Forelimb muscle (tissue), 1 donor: ENCODE measurements at places on chromosomes 12 and 14. TPM values are rescaled to one million over a fixed set of nuclear protein-coding genes. Genes with fewer than 3 reads are reported as not detected.

DNA sequence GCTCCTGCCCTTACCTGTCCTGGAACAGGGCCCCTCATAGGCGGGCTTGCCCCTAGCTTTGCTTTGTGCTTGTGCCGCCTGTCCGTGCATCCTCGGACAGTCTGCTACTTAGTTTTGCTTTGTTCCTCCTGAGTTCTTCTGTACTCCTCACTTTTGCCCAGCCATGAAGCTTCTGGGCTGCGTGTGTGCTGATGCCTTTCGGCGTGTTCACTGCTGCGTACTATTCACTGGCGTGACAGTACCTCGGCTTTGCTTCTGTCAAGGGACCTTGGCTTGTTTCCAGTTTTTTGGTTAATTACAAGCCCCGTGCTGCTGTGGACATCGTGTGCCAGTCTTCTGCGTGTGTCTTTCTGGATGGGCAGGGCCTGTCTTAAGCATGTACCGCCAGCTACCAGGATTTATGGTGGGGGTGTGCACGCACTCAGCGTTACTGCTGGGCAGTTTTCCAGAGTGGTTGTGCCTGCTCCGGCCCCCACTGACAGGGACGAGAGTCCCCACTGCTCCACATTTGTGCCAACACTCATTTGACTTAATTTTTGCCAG is 2.5 kb downstream of the PACS2 start:
- DNase-seq = no peak

The NUDT4 gene
- 74.8 TPM for polyA plus RNA-seq

DNA sequence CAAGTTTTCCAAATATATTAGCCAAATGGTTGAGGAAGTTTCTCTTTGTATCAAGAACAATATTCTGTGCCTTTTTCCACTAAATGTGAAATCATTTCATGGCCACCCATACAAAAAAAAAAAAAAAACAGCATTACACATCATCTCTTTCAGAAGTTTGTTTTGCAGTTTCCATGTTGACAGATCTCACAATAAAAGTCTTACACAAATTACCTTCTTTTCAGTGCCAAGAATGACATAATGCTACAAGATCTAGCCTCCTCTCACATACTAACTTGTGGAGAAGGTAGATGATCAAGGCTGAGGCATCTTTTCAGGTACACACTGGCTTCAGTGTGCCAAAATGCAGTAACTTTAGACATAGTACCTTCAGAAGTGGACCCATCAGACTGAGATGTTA is 35.3 kb downstream of the PRKD1 start:
- DNase-seq = no peak

DNA sequence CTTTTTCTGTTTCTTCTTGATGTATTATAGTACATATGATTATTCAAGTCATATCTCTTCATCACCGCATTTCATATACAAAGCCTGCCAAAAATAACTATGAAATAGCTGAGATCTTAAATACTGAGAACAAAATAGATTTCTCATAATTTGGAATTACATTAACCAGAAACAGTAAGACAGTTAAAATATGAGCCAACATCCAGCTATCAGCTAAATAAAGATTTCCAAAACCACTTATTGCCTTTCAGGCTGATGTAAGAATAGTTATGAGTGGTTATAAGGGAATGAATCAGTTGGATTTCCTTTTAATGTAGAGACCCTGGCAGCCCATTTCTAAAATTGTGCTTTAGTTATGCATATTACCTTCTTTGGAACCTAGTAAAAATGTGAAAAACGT is 47.4 kb downstream of the TMEM117 start:
- no peak for DNase-seq

The NUAK1 gene
- polyA plus RNA-seq = 9.6 TPM

DNA sequence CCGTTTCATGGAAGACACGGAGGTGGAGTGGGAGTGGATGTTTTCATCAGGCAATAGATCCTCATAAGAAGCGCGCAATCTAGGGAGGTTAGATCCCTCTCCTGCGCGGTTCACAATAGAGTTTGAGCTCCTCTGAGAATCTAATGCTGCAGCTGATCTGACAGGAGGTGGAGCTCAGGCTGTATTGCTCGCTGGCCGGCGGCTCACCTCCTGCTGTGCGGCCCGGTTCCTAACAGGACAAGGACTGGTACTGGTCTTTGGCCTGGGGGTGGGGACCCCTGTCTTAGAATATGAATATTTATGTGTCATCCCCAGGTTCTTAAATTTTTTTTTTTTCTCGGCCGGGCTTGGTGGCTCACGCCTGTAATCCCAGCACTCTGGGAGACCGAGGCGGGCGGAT is 36.7 kb downstream of the PRICKLE1 start:
- DNase-seq = no peak

DNA sequence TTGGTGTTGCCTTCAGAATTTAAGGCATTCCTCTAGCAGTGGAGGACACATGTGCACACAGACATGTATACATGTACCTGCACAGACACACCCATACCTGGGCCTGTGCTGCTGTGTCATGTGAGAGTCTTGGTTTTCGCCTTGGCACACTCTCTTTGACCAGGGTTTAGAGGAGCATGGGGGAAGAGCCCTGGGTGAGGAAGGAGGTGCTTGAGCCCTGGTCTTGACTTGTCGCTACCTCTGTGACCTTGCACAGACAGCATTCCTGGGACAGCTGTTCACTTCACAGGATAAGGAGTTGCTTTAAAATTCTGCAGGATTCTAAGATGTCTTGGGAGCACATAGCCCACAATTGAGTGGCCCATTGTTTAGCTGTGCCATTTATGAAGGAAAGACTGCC is 94.7 kb downstream of the DDX51 start:
- no peak for DNase-seq

DNA sequence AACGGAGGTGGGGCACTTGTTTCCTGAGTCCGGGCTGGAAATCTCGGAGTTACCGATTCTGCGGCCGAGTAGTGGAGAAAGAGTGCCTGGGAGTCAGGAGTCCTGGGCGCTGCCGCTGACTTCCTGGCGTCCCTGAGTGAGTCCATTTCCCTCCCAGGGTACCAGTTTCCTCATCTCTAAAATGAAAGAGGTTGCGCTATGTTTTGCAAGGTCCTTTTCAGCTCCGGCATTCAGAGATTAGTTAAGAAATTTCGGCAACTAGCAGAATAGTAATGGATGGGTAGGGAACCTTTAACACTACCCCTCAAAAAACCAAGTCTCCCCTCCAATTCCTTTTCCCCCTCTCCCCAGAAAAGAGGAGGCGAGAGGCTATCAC is 724 bp downstream of the BLOC1S1 start:
- DNase-seq = no peak

DNA sequence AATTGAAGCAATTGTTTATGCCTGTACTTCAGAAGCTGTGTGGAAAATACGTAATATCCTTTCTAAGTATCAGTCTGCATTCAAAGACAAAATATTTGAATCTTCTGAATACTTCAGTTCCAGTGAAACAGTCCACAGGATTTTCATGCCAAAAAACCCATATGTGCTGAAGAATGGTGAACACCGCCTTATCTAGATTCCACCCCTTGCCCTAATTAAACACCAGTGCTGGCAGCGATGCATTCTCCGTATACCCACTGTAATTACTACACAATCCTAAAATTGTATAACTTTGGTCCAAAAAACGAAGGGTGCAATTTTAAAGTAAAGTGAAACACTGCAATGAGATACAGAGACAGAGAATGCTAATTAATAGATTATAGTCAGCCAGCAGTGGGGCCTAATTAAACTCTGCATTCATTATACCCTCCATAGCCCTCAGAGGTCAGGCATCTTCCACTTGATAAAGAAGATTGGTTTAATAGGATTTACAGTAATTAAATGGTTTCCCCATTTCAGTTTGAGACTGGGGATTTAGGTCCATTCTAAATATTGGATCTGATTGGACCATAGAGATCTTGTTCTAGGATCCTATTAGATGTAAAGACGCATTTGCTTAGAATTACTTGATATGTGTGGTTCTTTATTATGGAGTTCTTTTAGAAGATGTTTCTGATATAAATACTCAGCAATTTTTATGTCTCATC is 43.9 kb downstream of the ERC1 start:
- DNase-seq = no peak

DNA sequence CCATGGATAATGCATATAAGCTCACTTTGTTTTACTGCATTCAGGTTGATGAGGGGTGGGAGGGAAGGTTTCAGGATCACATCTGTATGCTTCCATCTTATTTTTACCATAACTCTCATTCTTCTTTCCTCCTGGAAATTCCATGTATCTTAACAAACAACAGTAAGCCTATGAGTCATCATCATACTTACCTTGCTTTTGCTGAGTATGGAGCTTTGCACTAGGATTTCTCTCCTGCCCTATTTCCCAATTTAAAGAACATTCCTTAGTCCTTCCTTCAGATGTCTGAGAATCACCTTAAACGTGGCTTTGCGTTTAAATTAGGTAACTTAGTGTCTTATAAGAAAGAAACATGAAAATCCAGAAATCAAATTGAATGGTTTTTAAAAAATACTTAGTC is 1.6 kb upstream of the CLEC14A start:
- DNase-seq = no peak

DNA sequence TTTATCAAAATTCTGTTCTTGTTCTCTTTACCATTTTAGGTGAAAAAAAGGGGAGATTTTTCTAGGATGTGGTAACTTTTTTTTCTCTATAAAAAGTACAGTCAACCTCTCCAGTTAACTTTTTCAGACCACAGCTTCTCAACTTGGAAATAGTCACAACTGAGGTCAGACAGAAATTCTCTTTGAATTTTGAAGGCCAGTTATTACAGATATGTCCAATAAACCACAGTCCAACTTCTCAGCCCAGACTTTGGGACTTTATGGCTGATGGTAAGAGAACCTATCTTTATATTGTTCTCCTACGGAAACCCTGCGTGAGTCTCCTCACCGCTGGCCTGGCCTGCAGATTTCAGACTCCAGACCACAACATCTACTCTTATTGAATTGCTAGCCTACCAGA is 176.7 kb downstream of the DACT1 start:
- DNase-seq = no peak

- DNase-seq = no peak
These were observed 345.0 kb downstream of the CCDC91 start for GRCh38 chr12:28535216-28535615.

GRCh38 chr12:93925585-93926205 is 222.7 kb upstream of the PLXNC1 start:
- no peak for DNase-seq

The FOXN3 gene
- polyA plus RNA-seq = 70.1 TPM

DNA sequence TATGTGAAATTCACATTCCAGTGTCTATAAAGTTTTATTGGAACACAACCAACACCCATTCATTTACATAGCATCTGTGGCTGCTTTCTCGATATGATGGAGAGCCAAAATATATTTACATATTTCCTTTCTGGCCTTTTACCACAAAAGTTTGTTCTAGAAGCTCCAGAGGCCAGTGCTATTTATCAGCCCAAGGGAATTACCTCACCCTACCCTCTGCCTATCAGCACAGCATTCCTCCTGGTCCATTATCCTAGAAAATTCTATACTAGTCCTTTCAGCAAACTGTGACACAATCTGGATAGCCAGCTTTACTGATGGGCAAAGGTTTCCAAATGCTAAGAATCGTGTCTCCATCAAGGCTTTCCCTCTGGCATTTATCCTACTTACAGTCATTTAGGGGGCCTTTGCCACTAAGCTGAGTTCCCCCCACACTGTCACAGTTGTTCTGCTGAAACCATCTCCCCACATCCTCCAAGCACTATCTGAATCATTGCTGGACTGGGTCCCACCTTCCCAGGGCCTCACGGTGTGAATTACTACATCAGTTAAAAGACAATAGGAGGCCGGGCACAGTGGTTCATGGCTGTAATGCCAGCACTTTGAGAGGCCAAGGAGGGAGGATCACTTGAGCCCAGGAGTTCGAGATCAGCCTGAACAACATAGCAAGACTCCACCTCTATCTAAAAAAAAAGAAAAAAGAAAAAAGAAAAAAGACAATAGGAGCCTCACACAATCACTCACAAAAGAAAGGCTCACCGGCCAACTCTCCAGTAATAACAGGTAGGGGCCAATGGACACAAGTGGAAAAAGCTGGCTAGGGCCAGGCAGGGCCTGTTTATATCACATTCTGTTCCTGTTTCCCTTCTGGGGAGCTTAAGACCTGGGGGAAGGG is 12.1 kb downstream of the SYNE3 start:
- no peak for DNase-seq

The MGAT4C gene
- polyA plus RNA-seq = 0.37 TPM

- DNase-seq = no peak
These were observed 128.2 kb downstream of the GRIP1 start for GRCh38 chr12:66550626-66551025.

GRCh38 chr12:43154498-43155045 is 397.4 kb downstream of the ADAMTS20 start:
- DNase-seq = no peak

- no peak for DNase-seq
These were observed 458.1 kb downstream of the PCNX1 start for GRCh38 chr14:71365361-71365760.

DNA sequence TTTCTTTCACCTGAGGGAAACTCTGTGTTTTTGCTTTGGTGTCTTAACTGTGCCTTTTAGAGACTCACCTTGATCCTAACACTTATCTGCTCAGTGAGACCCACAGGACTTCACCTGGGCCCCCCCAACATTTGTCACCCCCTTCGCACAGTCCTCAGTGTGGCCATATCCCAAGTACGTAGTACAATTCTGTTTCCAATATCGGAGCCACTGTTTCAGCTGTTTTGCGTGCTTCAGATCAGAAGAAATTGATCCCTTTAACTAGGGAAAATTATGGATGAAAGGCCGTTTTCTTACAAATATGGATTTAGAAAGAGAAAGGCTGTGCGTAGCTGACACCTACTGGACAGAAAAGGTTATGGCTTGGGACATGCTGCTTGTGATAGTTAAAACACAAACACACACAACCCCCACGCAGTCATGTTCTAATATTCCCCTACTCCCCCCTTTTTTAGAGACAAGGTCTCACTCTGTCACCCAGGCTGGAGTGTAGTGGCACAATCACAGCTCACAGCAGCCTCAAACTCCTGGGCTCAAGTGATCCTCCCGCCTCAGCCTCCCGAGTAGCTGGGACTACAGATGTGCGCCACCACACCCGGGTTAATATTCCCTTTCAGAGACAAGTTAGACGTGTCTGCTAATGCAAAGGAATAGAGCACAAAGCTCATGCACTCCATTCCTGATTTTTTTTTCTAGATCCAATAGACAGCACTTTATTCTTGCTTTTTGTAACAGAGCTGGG is 3.6 kb upstream of the SLC7A8 start:
- DNase-seq = no peak
